ENCODE measurements at places on chromosomes 11 and 22. TPM values are rescaled to one million over a fixed set of nuclear protein-coding genes. Genes with fewer than 3 reads are reported as not detected.

Gene ART1
- not detected for total RNA-seq

Gene SLC22A8
- not detected for total RNA-seq

Gene SLC39A13
- 24.2 TPM for total RNA-seq

Gene TOP3B
- 42.7 TPM for total RNA-seq

Gene KRTAP5-7
- total RNA-seq, result not detected

Gene RAB36
- not detected for total RNA-seq

Gene THRSP
- not detected for total RNA-seq

Gene APOL5
- total RNA-seq, result not detected

Gene HMOX1
- 2.4 TPM for total RNA-seq

Gene DEPDC5
- total RNA-seq, result 33.7 TPM

Gene OR8A1
- total RNA-seq, result not detected

Gene SMC1B
- total RNA-seq, result 0.81 TPM

Gene TRIM48
- not detected for total RNA-seq

Gene GRAP2
- total RNA-seq, result 111 TPM

Gene ACAT1
- 46.2 TPM for total RNA-seq

Gene OR8D1
- total RNA-seq, result not detected

Gene CDC42BPG
- 0.65 TPM for total RNA-seq

Gene NTM
- total RNA-seq, result not detected

Gene ACTN3
- 0.35 TPM for total RNA-seq

Gene MRGPRX1
- not detected for total RNA-seq

Gene ANGPTL5
- total RNA-seq, result not detected

Gene PLAAT3
- total RNA-seq, result 14.9 TPM

Gene MPZL2
- total RNA-seq, result 5.3 TPM

Gene BID
- total RNA-seq, result 25.7 TPM

Gene DTX4
- total RNA-seq, result 0.48 TPM

Gene LRRC56
- total RNA-seq, result 2.5 TPM

Gene ASCL2
- total RNA-seq, result 0.68 TPM

Gene ARHGEF12
- 21.5 TPM for total RNA-seq
